Suprapubic skin (tissue), 4 donors: ENCODE measurements at places on chromosomes 1 and 21. TPM values are rescaled to one million over a fixed set of nuclear protein-coding genes. Genes with fewer than 3 reads are reported as not detected.

OR2L3 gene
- not detected for total RNA-seq

TADA1 gene
- 11.3 TPM for total RNA-seq

PGLYRP3 gene
- 57.4 TPM for total RNA-seq

ZBTB17 gene
- 33.8 TPM for total RNA-seq

GRCh38 chr1:33320619-33321165 lies at the start of gene A3GALT2:
A3GALT2 (minus strand) TSS chr1:33321098; CDS start chr1:33321098, 0 bp downstream.
- H3K27me3 ChIP-seq: no peaks in the 10 kb centered on the region
- H3K4me3 ChIP-seq: no peak within 1 kb of the TSS
- H3K36me3 ChIP-seq: peaks cover 32% of the 10 kb centered on the region
- H3K4me1 ChIP-seq: no peaks in the 10 kb centered on the region
- DNase-seq: no peak
- H3K27ac ChIP-seq: no peak within 1 kb of the TSS

DNA sequence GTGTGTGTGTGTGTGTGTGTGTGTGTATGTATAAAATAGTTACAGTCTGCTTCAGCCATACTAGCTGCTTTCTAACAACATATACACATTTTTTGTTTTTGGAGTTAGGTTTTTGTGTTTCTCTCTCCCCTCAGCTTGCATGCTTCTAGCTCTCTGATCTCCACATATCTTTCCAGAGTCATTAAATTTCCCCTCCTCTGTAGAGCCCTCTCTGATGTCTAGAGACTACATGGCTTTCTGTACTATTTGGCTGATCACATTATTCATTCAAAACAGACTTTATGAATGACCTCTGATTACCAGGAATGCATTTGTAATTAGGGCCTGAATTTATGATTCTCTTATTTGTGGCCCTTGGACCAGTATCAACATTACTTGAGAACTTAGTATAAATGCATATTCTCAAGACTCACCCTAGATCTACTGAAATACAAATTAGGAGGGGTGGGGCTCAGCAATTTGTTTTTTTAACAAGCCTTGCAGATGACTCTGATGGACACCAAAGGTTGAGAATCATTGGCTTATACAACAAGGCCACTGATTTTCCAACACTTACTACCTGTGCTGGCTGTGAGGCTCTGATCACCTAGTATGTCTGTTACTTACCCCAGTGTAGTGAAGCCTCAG lies 104.5 kb downstream of the PTBP2 start:
- H3K36me3 ChIP-seq: no peaks in the 10 kb centered on the region
- no peak overlapping the region for H3K27ac ChIP-seq
- H3K4me3 ChIP-seq: no peak overlapping the region
- no peak for DNase-seq
- H3K27me3 ChIP-seq: no peaks in the 10 kb centered on the region

- no peak within 1 kb of the TSS for H3K27ac ChIP-seq
- DNase-seq: no peak
- peaks cover 98% of the 10 kb centered on the region for H3K27me3 ChIP-seq
Observed at GRCh38 chr1:923131-923990, at the start of gene SAMD11. SAMD11 (plus strand) TSS chr1:923923; CDS start chr1:924432, 509 bp downstream.

DNA sequence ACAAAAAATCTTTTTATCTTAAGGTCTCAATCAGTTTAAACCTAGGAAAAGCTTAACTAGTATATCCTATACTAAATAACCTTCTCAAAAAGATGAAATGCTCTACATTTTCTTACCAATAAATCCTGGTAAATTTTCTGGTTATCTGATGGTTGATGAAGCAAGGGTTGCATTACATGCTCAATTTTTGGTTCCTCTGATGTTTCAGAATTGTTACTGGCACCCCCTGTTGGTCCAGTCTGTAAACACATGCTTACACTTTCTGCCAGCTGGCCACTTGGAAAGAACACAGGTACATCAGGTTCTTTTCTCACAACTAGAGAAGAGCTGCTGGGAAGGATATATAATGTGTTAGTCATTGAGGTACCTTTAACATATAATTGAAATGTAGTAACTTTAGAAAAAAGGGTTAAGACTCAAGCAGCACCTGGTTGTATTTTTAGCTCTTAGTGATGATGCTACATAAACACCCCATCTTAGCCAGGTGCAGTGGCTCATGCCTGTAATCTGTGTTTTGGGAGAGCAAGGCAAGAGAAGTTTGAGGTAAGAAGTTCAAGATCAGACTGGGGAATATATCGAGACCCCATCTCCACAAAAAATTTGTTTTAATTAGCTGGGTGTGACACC lies 30.9 kb upstream of the TAL1 start:
- H3K27me3 ChIP-seq: no peaks in the 10 kb centered on the region
- no peak overlapping the region for H3K4me3 ChIP-seq
- H3K36me3 ChIP-seq: no peaks in the 10 kb centered on the region
- H3K27ac ChIP-seq: no peak overlapping the region

- peaks cover 43% of the 10 kb centered on the region for H3K4me1 ChIP-seq
- no peaks in the 10 kb centered on the region for H3K27me3 ChIP-seq
- no peaks in the 10 kb centered on the region for H3K36me3 ChIP-seq
- peak overlapping the region; percentile 48 for H3K27ac ChIP-seq
Observed at GRCh38 chr1:109796484-109797302, 33.0 kb upstream of the EPS8L3 start.
